B cell (primary cell): ENCODE measurements at places on chromosomes 3 and 15. TPM values are rescaled to one million over a fixed set of nuclear protein-coding genes. Genes with fewer than 3 reads are reported as not detected.
A peak's percentile ranks its signal among the peaks of the same experiment; 100 is the strongest.

SLC28A1 gene
- total RNA-seq = not detected in 2 replicates

DNA sequence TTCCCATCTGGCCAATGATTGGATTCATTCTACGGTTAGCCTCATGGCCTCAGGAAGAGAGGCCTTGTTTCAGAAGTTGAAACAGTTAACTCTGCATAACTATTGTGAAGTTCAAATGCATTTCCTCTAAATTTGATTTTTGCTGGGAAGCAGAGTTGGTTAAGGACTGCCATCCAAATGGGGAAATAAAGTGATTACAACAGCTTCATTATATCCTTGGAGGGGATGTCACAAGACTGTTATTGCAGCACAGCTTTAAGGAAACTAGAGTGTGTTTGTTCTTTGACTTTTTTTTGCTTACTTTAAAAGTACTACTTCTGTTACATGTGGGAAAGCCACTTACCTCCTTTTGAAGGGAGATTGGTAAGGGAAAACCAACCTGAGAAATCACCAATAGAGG, 164.8 kb downstream of the AKAP13 start:
- DNase-seq = no peak

DNA sequence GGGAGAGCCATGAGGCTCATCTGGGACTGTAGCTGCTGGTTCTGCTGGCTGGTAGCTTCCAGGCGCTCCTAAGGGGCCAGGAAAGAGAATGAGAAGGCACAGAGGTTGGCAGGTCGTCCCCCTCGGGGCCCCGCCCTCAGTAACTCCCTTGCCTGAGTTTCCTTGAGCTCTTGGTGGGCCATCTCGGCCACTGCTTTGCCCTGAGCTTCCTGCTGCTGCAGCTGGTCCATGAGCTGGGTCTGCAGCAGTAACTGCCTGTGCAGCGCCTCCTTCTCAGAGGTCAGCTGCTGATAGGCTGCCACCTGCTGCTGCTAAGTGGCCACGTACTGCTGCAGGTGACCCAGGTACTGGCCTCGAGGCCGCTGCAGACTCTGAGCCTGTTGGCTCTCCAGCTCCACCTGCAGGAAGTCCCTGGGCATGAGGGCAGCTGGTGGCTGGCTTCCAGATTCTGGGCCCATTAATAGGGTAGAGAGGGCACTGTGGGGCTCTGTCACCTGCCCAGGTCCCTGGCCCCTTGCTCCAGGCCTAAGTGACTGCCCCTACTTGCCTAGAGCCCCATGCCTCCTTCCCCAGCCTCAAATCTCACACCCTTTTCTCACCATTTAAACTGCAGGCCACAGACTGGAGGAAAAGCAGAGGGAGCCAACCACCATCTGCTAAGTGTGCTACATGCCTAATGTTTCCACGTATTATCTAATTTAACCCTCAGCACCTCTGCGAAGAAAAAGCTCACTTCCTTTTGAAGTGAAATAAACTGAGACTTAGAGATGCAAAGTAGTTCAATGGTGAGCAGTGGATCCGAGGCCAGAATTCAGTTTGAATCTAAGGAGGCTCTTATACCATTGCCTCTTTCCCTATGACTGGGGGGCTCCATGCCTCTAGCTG, 10.8 kb upstream of the VPS33B start:
- DNase-seq = peak; percentile 57

SLC2A2 gene
- total RNA-seq = not detected in 2 replicates

DNA sequence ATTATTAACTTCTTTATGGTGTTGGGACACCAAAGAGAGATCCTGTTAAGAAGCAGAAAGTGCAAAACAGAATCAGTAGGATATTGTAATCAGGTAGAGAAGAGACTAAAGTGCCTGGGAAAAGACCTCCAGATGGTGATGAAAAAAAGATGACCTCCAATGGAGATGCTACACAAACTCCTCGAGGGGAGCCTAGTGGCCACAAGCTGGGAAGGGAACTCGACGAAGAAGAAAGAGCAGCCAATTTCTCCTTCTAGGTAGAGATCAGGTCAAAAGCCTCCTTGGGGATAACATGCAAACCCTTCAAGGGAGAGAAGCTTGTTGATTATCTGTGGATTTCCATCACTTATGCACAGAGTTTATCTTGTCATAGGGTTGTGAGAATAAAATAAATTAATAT, 647.6 kb downstream of the ROBO2 start:
- no peak for DNase-seq

DNA sequence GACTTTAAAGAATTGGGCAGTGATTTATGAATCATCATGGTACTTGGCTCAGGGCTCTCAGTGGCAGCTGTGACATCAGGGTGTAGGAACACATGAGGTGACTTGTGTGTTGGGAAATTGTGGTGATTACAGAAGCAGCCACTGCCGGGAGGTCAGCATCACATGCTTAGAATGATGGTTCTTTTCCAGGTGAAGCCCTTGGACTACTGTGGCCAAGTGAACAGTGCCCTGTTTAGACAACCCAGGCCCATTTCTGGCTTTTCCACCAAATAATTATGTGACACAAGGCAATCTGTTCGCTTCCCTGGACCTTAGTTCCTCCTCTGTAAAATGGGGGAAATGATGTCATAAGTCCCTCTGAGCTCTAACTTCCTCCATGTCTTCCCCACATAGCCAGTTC, 139.7 kb upstream of the ROPN1 start:
- DNase-seq = no peak

- no peak for DNase-seq
These were observed 323.0 kb downstream of the LPP start for GRCh38 chr3:188476935-188477334.

CSTA gene
- total RNA-seq = not detected in 2 replicates

DNA sequence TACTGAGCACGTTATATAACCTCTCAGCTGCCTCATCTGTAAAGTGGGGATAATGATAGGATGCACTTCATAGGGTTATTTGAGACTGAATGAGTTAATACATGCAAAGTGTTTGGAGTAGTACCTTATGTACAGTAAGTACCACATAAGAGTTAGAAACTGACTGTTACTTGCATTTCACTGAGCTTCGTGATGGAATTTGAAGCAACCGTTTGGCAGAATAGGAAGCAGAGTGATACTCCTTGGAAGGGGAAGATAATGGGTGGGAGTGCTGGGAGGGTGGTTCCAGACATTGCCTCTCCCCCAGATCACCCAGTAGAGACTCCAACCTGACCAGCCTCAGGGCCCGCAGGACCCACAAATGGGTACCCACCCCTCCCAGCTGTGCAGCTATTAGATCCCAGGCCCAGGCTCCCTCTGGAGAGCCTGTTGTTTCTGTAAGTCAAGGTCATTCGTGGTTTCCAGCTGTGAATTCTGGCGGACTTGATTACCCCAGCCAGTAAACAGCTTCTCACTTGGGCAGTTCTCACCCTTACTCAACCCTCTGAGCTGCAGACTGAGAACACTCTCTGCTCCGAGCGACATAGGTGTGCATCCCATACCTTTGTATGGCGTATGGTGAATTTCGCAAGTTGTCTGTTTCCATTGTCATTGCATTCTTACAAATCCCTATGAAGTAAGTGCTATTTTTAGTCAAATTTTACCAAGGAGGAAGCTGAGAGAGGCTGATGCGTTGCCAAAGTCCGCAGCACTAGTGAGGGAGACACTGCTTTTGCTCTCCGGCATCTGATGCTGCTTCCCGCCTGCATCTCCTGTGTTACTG, 11.1 kb downstream of the ALPK3 start:
- DNase-seq = no peak

DNA sequence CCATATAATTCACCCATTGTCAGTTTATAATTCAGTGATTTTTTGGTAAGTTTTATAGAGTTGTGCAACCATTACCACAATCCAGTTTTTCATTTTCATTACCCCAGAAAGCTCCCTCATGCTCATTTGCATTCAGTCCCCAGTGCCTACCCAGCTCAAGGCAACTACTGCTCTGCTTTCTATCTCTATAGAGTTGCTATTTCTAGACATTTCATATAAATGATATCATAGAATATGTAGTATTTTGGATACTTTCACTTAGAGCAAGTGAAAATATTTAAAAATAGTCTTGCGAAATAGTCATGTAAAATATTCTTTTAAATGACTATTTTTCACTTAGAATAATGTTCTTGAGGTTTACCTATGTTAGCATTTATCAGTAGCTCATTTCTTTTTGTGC, 42.1 kb downstream of the ZNF654 start:
- DNase-seq = no peak

CLDN16 gene
- total RNA-seq = not detected in 2 replicates

- DNase-seq = no peak
These were observed 2.6 kb downstream of the CHCHD6 start for GRCh38 chr3:126706631-126707030.
